Pancreas (tissue), 10 donors: ENCODE measurements at places on chromosomes 12 and 14.

- no peaks in the 10 kb centered on the region for H3K4me1 ChIP-seq
- H3K4me3 ChIP-seq, result no peak overlapping the region
- no peaks in the 10 kb centered on the region for H3K36me3 ChIP-seq
- H3K27ac ChIP-seq, result no peak overlapping the region
- no peak for DNase-seq
- H3K27me3 ChIP-seq, result no peaks in the 10 kb centered on the region
Observed at GRCh38 chr12:121523741-121524140, 57.1 kb downstream of the KDM2B start.

DNA sequence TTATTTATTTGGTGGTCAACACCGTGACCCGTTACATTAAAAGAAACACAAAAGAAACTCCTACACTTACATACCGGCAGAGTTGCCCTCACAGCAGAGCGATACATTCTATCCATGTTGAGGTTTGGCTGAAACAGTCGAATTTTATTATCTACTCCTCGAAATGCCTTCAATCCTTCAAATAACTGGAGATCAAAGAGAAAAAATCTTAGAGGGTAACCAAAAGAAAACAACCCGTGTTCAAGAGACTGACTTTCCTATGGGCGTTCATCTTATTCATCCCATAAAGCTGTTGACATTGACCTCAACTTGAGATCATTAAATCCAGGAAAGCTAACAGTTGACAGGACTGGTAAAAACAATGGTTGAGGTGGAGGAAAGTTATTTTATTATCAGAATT lies 67.7 kb downstream of the BCAT1 start:
- H3K4me1 ChIP-seq, result peaks cover 21% of the 10 kb centered on the region
- H3K27me3 ChIP-seq, result no peaks in the 10 kb centered on the region
- peak overlapping the region; percentile 73 for H3K27ac ChIP-seq

DNA sequence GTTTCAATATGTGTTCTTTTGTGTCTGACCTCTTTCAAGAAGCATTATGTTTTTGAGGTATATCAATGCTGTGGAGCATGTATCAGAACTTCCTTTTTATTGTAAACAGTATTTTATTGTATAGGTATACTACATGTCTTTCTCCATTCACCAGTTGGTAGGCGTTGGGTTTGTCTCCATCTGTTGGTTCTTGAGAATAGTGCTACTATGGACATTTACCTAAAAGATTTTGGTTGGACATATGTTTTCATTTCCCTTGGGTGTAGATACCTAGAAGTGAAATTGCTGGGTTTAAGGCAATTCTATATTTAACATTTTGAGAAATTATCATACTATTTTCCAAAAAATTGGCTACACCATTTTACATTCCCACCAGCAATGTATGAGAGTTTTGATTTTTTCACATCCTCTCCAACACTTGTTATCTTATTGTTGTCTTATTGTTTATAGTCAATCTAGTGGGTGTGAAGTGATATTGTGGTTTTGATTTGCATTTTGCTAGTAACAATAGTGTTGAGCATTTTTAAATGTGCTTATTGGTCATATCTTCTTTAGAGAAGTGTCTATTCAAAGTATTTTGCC lies 409.2 kb downstream of the IPO8 start:
- H3K4me3 ChIP-seq, result no peak overlapping the region
- no peak overlapping the region for H3K27ac ChIP-seq
- no peak for DNase-seq
- H3K4me1 ChIP-seq, result no peaks in the 10 kb centered on the region

GRCh38 chr14:54700717-54701116 lies 133.8 kb downstream of the SAMD4A start:
- H3K36me3 ChIP-seq, result no peaks in the 10 kb centered on the region
- H3K27me3 ChIP-seq, result no peaks in the 10 kb centered on the region
- no peak overlapping the region for H3K27ac ChIP-seq
- H3K4me1 ChIP-seq, result no peaks in the 10 kb centered on the region

GRCh38 chr12:30166006-30166795 lies 382.5 kb upstream of the TMTC1 start:
- H3K4me3 ChIP-seq, result no peak overlapping the region
- no peaks in the 10 kb centered on the region for H3K27me3 ChIP-seq
- no peaks in the 10 kb centered on the region for H3K36me3 ChIP-seq
- no peak overlapping the region for H3K27ac ChIP-seq

- no peak overlapping the region for H3K4me3 ChIP-seq
- H3K27me3 ChIP-seq, result no peaks in the 10 kb centered on the region
- peak; percentile 37 for DNase-seq
Observed at GRCh38 chr14:21913759-21914158, 240.1 kb upstream of the OR4E1 start.

DNA sequence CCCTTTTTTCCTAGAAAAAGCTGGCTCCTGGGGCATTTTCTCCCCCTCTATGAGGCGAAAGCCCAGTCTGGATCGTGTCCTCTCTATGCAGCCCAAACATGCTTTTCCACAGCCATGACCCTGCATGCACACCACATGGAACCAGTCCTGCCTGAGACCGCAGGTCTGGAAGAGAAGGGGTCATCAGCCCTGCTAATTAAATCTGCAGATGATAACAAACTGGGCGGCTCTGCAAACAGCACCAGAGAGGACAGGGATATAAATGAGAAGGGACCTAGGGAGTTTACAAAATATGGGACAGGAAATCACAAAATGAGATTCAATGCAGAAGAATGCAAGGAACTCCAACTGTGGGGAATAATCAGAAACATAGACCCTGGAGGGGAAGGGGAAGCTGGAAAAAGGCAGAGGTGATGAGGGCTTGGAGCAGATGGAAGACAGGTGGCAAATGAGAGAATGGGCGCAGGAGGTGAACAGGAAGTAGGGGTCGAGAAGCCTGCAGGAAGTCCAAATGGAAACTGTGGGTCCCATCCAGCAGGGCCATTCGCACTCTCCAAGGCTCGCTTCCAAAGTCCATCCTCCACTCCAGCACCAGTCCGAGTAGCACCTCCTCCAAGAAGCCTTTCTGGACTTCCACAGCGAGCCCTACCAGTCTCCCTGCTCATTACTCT lies 76.3 kb downstream of the ANO2 start:
- H3K27me3 ChIP-seq, result no peaks in the 10 kb centered on the region
- H3K4me1 ChIP-seq, result no peaks in the 10 kb centered on the region
- no peaks in the 10 kb centered on the region for H3K36me3 ChIP-seq

DNA sequence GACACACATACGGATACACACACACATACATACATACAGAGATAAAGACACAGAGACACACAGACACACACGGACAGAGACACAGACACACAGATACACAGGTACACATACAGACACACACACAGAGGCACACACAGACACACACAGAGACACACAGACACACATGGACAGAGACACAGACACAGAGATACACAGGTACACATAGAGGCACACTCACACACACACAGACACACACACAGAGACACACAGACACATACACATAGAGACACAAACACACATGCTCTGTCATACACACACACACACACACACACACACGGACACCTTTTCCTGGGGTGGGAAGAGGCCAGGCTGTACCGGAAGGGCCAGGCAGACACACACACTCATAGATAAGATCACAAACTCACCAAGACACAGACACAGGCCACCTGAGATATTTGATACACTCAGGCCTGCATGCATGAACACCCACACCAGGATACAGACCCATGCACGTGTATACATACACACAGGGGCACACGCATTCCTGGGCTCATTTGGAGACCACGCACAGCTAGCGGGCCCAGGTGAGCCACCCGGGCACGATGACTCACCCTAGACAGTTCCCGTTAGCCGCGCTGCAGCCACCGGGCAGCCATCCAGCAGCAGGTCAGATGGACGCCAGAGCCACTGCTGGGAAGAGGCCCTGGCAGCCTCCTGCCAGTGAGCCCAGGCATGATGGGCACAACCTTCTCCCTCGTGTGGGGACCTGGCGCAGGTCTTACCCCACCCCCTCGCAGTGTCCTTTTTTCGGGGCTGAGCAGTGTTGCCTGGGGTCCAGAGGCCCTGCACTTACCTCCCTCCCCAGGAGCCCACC lies 1.8 kb upstream of the AHNAK2 start:
- no peak overlapping the region for H3K27ac ChIP-seq
- H3K36me3 ChIP-seq, result no peaks in the 10 kb centered on the region
- H3K27me3 ChIP-seq, result no peaks in the 10 kb centered on the region
- H3K4me3 ChIP-seq, result no peak overlapping the region

DNA sequence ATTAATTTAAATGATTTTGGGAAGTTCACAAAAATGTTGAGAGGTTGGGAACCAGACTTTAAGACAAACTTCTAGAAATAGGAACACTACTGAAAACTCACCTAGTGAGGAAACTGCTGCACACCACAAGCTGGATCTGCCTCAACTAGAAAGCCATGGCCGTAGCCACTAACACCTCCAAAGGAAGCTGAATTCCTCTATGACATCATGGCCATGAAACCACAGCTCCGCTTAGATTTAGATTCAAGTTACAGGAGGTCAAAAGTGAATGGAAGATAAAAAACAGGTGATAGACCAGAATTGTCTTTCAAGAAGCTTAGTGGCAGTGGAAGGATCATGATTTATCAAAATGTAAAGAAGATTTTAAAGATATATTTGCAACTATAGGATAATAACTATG lies 208.8 kb upstream of the ALG10 start:
- H3K27me3 ChIP-seq, result no peaks in the 10 kb centered on the region
- no peaks in the 10 kb centered on the region for H3K4me1 ChIP-seq
- no peak overlapping the region for H3K4me3 ChIP-seq
- H3K36me3 ChIP-seq, result no peaks in the 10 kb centered on the region
- H3K27ac ChIP-seq, result no peak overlapping the region

- DNase-seq, result no peak
- H3K4me1 ChIP-seq, result no peaks in the 10 kb centered on the region
- H3K4me3 ChIP-seq, result no peak overlapping the region
Observed at GRCh38 chr14:101199028-101199770, 295.7 kb upstream of the RTL1 start.

DNA sequence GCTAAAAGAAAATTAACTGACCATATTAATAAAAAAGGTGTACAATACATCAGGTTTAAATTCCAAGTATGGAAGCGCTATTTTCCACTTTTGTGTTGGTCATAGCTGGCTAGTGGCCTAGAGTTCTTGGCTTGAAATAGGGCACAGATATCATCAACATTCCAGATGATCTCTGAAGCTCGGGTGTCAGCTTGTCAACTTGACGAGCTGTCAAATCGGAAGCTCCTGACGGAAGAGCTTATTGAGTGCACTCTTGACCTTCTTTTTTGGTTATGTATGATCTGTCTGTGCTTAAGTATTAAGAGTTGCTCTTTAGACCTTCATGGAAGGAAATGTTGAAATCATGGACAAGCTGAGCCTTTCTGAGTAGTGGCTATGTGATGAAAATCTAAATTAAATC lies 177.9 kb downstream of the APAF1 start:
- no peak for DNase-seq

GRCh38 chr14:42527141-42527540 lies 920.5 kb downstream of the LRFN5 start:
- DNase-seq, result no peak
- no peak overlapping the region for H3K27ac ChIP-seq
- H3K36me3 ChIP-seq, result no peaks in the 10 kb centered on the region
- H3K4me3 ChIP-seq, result no peak overlapping the region
- no peaks in the 10 kb centered on the region for H3K27me3 ChIP-seq

DNA sequence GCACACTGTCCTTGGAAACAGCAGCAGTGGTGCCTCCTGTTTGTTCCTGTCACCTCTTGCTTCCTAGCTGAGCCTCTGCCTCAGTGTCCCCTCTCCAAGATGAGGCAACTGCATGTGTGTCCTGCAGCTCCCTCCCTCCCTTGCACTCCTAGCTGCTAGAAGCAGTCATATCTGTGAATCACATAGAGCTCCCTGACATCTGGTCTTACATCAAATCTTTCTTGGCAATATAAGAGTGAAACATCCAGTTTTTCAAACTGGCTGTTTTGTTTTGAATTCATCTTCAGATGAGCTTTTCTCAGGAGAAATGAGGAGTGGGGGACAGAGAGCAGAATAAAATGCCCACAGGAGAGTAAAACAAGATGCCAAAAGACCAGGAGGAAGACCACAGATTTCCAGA lies 103.7 kb downstream of the VCPKMT start:
- no peaks in the 10 kb centered on the region for H3K27me3 ChIP-seq
- no peaks in the 10 kb centered on the region for H3K36me3 ChIP-seq
- no peak for DNase-seq
- H3K4me1 ChIP-seq, result no peaks in the 10 kb centered on the region
- H3K4me3 ChIP-seq, result no peak overlapping the region

GRCh38 chr12:132390287-132391076 lies 61.1 kb upstream of the GALNT9 start:
- DNase-seq, result no peak
- H3K4me3 ChIP-seq, result no peak overlapping the region
- H3K4me1 ChIP-seq, result no peaks in the 10 kb centered on the region
- no peaks in the 10 kb centered on the region for H3K36me3 ChIP-seq
- no peak overlapping the region for H3K27ac ChIP-seq

DNA sequence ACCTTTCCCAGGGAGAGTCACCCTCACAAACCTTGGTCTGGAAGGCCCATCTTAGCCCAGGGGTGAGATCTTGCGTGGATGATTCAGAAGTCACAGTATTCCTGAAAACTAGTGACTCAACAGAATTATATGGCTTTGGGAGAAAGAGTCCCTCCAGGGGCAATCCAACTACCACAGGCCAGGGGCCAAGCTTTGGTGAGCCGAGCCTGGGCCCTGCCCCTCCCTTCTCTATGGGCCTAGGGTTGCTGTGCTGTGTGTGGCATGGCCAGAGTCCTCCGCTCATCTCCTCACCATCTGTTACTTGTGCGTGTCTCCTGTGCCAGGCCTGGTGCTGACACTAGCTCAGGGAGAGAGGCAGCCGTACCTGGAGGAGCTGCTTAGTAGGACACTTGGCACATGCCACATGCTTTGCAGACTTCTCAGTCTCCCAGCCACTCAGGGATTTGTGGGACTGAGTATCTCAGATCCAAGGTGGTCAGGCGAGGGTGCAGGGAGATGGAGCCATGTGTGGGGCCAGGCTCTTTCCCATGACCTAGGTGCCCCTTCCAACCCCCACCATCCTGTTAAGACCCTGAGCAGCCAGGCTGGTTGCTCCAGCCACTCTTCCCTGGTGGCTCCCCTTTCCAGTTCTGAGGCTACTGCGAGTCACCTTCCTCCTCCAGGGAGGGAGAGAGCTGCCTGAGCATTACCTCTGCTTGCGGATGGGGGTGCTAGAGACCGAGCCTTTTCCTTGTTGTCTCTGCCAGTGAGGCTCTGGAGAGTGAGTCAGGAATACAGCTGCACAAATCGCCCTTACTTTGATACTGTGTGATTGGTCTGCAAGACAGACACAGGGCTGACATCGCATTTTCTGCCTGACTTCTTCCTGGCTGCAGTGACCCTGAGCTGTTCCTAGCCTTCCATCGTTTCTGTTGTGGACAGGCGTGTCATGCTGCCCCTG lies 94.1 kb downstream of the SLC25A47 start:
- no peaks in the 10 kb centered on the region for H3K4me1 ChIP-seq
- peak overlapping the region; percentile 33 for H3K27ac ChIP-seq
- H3K27me3 ChIP-seq, result no peaks in the 10 kb centered on the region
- no peaks in the 10 kb centered on the region for H3K36me3 ChIP-seq
- H3K4me3 ChIP-seq, result no peak overlapping the region
- DNase-seq, result peak; percentile 84
